Uterine smooth muscle cell (primary cell): ENCODE measurements at places on chromosomes 2 and 18. TPM values are rescaled to one million over a fixed set of nuclear protein-coding genes. Genes with fewer than 3 reads are reported as not detected.

ITGAV gene
- 115 and 204 TPM in 2 replicates for total RNA-seq

SLC30A3 gene
- 0.66 and 0.87 TPM in 2 replicates for total RNA-seq

ERBB4 gene
- under 0.01 and 0.11 TPM in 2 replicates for total RNA-seq

SIX3 gene
- total RNA-seq, result under 0.01 TPM in 1 of 2 replicates, not detected in the other

SCYGR4 gene
- not detected in 2 replicates for total RNA-seq

STON1 gene
- 8.2 and 20.9 TPM in 2 replicates for total RNA-seq
